ENCODE measurements at places on chromosomes 13 and 19. TPM values are rescaled to one million over a fixed set of nuclear protein-coding genes. Genes with fewer than 3 reads are reported as not detected.

DPF1 gene
- total RNA-seq, result 1.3 TPM

C1QTNF9B gene
- total RNA-seq, result not detected

GSX1 gene
- not detected for total RNA-seq

MADCAM1 gene
- total RNA-seq, result 1.1 TPM

VSTM2B gene
- total RNA-seq, result not detected

NLRP5 gene
- not detected for total RNA-seq

GRCh38 chr13:33034882-33035520, 18.8 kb downstream of the KL start:
- DNase-seq, result no peak
- H3K27me3 ChIP-seq, result no peaks in the 10 kb centered on the region
- H3K4me1 ChIP-seq, result no peaks in the 10 kb centered on the region
- no peak overlapping the region for H3K27ac ChIP-seq
- no peaks in the 10 kb centered on the region for H3K36me3 ChIP-seq

DNA sequence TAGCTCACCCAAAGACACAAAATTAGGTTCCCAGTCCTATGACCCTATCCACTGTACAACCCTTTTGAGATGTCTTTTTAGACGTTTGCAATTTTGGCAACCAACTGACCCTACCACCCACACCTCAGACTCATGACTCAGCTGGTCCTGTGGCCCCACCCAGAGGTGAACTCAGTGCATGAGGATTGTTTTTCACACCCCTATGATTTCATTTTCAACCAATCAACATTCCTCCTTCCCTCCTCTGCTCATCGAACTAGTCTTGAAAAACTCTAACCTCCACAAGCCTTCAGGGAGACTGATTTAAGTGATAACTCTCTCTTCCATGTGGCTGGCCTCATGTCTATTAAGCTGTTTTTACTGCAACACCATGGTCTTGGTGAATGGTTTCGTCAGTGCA, 350.7 kb downstream of the UQCRFS1 start:
- H3K36me3 ChIP-seq, result no peaks in the 10 kb centered on the region
- peaks cover 10% of the 10 kb centered on the region for H3K4me1 ChIP-seq
- no peak overlapping the region for H3K27ac ChIP-seq
- H3K4me3 ChIP-seq, result no peak overlapping the region

- peaks cover 24% of the 10 kb centered on the region for H3K4me1 ChIP-seq
- H3K27ac ChIP-seq, result peak overlapping the region; percentile 84
- H3K4me3 ChIP-seq, result no peak overlapping the region
- H3K36me3 ChIP-seq, result no peaks in the 10 kb centered on the region
- no peak for DNase-seq
Measured at GRCh38 chr19:10603873-10604459, 16.9 kb upstream of the AP1M2 start.

DNA sequence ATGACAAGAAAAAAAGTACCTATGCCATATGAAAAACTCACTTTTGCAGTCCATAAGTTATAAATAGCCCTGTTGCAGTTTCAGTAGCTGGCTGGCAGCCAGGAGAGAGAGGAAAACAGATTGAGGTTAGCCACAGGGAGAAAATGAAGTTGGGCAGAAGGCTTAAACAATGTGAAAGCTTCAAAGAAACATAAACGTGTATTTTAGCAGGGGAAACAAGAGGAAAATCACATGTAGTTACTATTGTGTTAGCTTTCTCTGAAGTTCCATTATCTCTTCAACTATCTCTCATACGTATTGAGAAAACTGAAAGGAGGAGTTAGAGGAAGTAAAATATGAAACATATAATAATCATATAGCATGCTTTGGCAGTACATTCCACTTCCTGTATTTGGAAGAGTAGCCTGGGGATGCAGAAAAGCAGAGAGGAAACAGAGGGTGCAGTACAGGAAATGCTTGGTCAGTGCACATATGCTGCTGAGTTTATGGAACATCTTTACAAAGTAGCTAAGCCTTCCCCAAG, 1551.1 kb downstream of the EFNB2 start:
- H3K4me3 ChIP-seq, result no peak overlapping the region
- H3K27ac ChIP-seq, result no peak overlapping the region
- DNase-seq, result peak; percentile 43
- H3K4me1 ChIP-seq, result no peaks in the 10 kb centered on the region
